ENCODE measurements at places on chromosomes 13 and 19.

DNA sequence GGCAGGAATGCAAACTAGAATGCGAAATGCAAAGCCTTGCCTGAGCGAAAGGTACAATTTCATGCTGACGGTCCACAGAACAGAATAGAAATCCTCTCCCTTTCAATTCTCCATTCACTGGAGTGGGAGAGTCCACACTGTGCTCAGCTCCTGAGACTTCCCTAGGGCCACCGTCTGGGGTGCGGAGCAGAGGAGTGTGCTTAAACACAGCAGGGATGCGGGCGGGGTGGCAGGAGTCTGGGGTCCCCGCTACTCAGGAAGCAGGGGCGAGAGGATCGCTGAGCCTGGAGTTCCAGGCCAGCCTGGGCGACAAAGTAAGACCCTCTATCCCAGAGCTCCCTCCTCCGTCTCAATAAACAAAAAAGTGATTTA, 552 bp upstream of the ZNF816 start:
- DNase-seq: no peak

DNA sequence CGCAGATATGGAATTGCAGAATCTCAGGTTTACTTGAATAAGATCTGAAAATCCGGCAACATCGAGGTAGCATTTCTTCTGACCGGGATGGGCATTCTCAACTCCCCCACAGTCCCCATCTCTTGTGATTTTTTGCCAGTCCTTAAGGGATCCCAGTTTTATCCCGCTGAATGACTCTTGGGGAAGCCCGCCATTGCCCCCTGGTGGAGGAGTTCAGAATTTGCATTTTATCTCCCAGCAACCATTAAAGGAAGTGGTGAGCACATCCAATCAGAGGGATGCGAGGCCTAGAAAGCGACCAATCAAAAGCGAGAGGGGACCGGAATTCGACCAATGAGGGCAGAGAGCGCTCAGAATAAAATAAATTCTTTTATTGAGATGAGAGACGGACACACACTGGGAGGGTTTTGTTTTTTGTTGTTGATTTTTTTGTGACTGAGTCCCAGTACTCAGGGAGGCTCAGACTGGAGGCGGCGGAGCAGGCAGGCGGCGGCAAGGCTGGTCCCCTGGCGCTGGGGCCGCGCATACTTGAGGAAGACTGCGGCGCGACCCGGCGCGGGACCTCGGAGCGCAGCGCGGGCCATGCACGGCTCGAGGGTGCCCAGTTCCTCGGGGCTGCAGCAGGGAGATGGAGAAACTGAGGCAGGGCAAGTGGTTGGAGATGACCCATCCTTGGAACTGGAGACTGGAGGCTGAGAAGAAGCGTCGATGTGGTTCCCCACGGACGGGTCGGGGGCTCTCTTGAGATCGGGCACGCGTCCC, 3.9 kb upstream of the TTC9B start:
- DNase-seq: peak; percentile 50

- DNase-seq: no peak
Measured at GRCh38 chr19:47350630-47351029, 1.5 kb downstream of the DHX34 start.

DNA sequence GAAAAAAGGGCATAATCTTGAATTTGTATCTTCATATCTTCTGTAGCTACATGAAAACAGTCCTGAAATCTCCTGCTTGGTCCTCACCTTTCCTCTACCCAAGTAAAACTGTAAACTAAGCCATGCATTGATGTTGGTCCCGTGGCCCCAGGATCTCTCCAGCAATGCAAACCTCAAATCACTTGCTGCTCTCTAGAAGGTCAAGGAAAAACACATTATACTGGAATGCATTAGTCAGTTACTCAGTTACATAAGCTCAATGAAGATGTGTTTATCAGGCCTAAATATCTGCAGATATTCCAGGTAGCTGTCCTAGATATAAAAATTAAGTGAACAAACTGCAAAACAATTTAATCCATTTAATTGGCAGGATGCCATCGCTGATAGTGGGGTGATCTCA, 261.8 kb downstream of the ABCC4 start:
- no peak for DNase-seq

- no peak for DNase-seq
Measured at GRCh38 chr13:46149272-46150133, 32.5 kb downstream of the LCP1 start.

DNA sequence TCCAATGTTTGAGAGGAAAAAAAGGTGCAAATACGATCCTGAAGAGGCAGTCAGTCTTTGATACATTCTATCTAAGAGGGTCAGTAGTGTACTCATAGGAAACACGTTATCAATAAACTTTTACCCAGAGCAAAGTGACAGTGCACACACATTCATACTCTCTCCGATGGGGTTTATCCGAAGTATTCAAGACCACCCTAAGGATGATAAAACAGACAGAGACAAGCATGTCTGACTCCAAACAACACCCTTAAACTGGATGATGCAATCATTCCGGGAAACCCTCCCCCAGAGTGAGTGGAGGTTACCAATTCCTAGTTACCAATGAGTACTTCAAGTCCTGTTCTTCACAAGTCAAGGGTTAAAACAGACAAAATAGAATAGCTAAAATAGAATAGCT, 79.1 kb downstream of the DNAJC3 start:
- DNase-seq: no peak

GRCh38 chr13:32257649-32258048, 57.5 kb downstream of the ZAR1L start:
- DNase-seq: no peak

GRCh38 chr13:91813253-91813652, 414.8 kb downstream of the GPC5 start:
- DNase-seq: no peak

GRCh38 chr13:29593605-29594297, 1.7 kb downstream of the SLC7A1 start:
- DNase-seq: no peak

GRCh38 chr19:35509861-35510625, 3.4 kb downstream of the DMKN start:
- DNase-seq: peak; percentile 33

DNA sequence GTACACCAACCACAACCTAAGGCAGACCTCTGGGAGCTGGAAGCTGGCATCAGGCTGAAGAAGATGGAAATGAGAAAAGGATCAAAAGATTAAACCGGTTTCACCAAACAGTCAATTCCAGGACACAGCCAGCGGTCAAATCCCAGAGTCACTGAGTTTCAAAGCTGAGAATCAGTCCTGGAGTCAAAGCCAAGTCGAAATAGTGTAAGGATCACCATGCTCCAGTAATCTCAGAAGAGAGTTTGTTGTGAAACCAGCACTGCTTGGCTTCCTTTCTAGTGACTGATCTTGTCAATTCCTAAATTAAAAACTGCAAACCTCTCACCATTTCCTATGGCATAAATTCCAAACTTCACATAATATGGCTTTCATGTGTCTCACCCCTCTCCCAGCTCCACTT, 198.8 kb downstream of the GPC6 start:
- DNase-seq: no peak
